ENCODE measurements at places on chromosomes 2 and 18.
A peak's percentile ranks its signal among the peaks of the same experiment; 100 is the strongest.

- no peak for DNase-seq
These were observed 1528.5 kb upstream of the NXPH2 start for GRCh38 chr2:140308706-140309105.

DNA sequence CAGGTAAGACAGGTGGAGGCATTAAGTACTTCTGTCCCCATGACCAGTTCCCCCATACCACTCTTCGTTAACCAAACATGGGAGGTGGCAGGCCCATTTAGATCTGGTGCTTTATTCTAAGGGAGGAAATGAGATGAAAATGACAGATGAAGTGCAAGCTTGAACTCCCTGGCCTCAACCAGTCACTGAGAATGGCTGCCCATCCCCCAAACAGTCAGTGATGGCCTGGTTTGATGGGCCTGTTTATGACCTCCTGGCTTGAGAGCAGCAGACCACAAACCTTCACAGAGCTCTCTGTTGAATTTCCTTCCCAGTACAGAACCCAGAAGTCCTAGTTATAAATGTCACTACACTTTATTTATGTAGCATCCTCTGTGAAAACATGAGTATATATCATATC, 31.1 kb downstream of the EPAS1 start:
- no peak for DNase-seq

GRCh38 chr2:128416806-128417205, 98.1 kb upstream of the HS6ST1 start:
- no peak for DNase-seq

- no peak for DNase-seq
These were observed 149.0 kb downstream of the MEIS1 start for GRCh38 chr2:66583881-66584280.

GRCh38 chr18:23103449-23103848, 31.8 kb upstream of the CABLES1 start:
- no peak for DNase-seq

DNA sequence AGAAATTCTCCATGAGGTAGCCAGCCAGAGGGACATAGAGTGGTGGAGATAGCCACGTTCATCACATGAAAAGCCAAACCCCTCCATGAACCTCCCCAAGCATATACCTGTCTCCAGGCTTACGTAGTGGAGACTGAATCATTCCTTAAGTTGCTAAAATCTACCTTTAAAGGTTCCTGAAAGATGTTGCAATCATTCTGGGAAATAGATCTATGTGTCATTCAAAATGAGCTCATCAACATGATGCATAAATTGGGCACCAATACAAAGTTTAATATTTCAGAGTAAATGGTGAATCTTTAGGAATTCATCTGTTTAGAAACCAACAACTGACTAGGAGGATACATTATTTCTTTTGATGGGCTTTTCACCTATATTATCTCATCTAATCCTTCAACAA, 362.6 kb upstream of the ID2 start:
- no peak for DNase-seq

GRCh38 chr2:128514555-128514955, 195.9 kb upstream of the HS6ST1 start:
- no peak for DNase-seq

DNA sequence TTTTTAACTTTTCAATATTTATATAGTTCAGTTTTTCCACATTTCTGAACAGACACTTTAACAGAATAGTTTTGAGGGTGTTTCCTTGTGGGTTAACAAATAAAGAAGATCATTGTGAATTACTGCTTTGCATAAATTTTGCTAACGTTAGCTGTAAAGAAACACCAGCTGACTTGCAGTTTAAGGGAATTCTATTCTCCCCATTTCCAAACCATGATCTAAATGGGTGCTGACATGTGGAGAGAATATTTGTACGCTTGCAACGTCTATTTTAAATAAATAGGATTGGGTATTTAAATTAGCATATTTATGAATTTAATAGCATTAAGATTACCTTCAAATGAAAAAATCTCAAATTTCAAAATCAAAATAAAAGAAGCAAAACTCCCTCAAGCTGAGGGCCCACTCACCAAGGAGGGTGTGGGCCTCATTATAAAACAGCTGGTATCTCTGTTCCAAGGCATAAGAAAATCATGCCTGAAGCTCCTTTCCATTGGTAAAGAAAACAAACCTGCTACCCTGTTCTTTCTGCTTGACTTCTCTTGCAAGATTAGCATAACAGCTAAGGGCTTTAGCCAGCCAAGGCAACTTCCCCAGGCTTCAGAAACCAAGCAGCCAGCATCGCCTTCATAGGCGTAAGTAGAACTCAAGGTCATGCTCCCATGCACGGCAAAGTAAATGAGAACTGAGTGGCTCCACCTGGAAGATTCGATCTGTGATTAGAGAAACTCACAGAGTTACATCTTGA, 3.2 kb downstream of the MRO start:
- DNase-seq: no peak

DNA sequence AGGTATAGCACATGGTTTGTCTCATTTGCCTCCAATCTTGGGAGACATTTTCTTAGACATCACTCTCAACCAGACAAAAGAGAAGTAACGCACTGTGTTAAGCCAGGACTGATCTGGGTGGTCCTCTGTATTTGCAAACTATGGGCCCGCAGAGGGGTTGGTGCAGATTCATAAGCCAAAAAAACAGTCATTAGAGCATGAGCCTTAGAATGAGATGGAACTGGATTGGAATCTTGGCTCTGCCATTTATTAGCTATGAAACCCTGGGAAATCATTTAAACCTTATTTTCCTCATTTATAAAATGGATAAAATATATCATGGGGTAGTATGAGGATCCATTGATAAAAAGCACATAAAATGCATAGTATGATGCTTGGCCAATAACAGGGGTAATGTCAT, 213.5 kb upstream of the APCDD1 start:
- no peak for DNase-seq

- no peak for DNase-seq
These were observed 591.9 kb downstream of the SLC4A3 start for GRCh38 chr2:220219371-220219770.

DNA sequence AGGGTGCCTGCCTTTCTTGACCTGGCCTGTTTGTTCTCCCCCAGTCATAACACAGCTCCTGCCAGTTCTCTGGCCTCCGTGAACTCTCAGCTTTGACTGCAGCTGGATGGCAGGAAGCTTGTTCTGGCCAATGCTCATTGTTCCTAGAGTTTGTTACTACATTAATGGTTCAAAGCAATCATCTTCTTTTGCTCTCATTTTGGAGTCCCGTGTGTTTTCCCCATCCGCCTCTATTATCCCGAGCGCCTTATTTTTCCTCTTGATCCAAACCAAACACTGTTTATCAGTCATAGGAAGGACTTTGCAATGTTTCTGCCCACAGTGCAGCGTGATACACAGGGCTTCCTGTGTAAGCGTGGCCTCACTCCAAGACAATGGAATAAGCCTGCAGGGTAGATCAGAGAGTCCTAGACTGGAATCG, 184.3 kb upstream of the APCDD1 start:
- DNase-seq: peak; percentile 60
